Cardiac fibroblast (primary cell): ENCODE measurements at places on chromosomes 12 and 14.

- DNase-seq = no peak
Observed at GRCh38 chr12:91871751-91872150, 273.9 kb downstream of the BTG1 start.

- DNase-seq = peak; percentile 67
Observed at GRCh38 chr14:77580964-77581505, 35.4 kb downstream of the SPTLC2 start.

DNA sequence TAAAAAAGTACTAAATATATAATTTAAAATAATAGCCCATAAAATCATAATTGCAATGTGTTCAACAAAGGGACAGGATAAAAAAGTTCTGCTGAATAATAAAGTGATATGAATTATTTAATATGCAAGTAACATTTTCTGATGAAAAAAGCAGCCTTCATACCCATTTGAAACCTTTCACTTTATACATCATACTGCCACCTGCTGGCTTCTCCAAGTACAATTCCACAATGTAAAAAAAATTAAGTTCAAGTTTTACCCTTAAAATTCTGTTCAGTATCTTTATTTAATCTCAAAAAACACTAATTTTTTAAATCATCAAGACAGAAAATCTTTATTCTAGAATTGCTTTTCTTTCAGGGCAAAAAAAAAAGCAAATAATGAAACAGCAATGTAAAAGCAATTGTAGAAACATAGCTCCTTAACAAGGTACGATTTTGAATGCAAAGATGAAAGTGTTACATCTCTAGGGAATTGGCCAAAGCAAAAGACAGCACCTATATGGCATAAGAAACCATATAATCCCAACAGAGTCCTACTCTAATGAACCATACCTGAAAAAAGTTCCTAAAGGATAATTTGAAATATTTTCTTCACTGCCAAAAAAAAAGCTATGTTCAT, 15.0 kb downstream of the MDM1 start:
- peak; percentile 82 for DNase-seq

- DNase-seq = no peak
Observed at GRCh38 chr14:88049266-88049665, 44.3 kb downstream of the GPR65 start.

DNA sequence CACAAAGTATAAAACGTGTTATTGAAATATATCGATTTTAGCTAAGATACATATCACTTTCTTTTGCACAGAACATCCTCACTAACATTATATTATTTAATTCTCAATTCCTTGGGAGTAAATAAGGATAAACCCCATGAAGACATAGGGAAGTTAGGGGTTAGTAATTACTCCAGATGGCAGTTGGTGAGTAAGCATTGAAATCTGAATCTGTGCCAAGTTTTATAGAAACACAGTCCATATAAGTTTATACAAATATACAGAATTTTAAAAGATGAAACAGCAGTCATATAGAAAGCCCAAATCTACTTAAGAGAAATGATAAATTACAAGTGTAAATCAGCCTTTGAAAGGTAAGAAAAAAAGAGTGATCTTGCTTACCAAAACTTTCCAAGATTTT, 200.4 kb upstream of the SYT10 start:
- no peak for DNase-seq

DNA sequence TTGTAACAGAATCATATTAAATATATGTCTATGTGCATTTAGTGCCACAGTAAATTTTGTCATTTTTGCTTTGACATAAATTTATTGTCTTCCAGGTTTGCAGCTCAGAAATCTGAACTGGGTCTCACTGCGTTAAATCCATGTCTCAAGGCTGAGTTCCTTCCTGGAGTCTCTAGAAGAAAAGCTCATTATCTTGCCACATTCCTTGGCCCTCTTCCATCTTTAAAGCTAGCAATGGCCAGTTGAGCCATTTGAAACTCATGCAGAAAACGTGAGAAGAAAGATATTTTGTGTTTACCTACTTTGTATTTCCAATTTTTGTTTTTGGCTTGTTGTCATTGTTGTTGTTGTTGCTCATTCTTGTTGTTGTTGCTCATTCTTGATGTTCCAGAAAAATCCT, 10.7 kb downstream of the PRH1 start:
- DNase-seq = peak; percentile 80

DNA sequence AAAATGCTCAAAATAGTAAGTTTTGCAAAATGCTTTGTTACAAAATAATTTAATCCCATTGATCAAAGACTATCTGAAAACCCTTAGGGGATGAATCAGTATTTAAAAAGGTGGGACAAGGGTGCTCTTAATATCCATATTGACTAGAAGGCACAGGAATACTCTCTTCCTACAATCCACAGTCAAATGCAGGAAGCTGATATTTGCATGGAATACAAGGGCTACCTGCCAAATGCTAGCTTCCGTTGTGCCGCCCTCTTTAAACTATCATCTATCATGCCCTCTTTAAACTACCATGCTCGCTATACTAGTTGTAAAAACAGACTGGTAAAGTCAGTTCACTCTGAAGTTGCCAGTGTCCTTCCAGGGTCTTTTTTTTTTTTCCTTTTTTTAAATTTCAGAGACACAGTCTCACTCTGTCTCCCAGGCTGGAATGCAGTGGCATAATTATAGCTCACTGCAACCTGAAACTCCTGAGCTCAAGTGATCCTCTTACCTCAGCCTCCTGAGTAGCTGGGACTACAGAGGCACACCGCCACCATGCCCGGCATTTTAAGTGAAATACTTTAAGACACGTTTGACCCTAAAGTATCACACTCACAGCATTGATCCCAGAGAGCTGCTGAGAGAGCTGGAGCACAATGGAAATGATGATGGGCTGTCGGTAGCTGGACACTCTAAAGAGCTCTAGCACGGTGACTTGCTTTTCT, 6.7 kb downstream of the SLC2A3 start:
- DNase-seq = no peak

- peak; percentile 17 for DNase-seq
Observed at GRCh38 chr14:83071888-83072501, 1538.3 kb upstream of the SEL1L start.

GRCh38 chr14:58703161-58703506, 65.4 kb downstream of the DACT1 start:
- DNase-seq = no peak

DNA sequence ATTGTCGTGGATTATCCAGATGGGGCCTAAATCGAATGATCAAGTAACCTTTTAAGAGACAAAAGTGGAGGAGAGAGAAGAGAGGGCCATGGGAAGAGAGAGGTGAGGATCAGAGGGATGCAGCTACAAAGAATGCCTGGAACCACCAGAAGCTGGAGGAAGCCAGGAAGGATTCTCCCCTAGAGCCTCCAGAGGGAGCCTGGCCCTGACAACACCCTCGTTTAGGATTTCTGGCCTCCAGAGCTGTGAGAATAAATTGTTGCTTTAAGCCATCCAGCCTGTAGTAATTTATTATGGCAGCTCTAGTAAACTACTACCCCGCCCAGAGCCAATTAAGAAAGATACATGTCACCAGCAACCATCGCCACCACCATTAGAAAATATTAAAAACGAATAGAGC, 46.2 kb upstream of the GSC start:
- no peak for DNase-seq

- peak; percentile 70 for DNase-seq
Observed at GRCh38 chr14:67186789-67187584, 2.3 kb upstream of the GARIN2 start.

GRCh38 chr12:4857472-4858291, 52.0 kb upstream of the KCNA1 start:
- peak; percentile 74 for DNase-seq

DNA sequence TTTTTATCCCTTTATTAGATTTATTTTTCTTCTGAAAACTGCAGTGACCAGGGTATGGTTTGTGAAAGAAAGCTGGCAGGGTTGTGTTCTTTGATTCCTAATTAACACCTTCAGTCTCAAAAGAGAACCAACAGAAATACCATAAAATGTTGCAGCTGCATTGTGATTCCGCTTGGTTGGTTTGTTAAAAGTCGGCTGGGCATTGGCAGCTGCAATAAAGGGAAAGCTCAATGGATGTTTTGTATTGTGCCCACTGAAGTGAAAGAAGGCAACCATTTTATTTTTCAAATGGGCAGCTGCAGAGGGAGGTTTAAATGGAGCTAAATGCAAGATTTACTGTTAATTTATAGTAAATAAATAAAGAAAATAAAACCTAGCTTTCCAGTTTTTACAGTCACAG, 16.7 kb downstream of the LGR5 start:
- no peak for DNase-seq

DNA sequence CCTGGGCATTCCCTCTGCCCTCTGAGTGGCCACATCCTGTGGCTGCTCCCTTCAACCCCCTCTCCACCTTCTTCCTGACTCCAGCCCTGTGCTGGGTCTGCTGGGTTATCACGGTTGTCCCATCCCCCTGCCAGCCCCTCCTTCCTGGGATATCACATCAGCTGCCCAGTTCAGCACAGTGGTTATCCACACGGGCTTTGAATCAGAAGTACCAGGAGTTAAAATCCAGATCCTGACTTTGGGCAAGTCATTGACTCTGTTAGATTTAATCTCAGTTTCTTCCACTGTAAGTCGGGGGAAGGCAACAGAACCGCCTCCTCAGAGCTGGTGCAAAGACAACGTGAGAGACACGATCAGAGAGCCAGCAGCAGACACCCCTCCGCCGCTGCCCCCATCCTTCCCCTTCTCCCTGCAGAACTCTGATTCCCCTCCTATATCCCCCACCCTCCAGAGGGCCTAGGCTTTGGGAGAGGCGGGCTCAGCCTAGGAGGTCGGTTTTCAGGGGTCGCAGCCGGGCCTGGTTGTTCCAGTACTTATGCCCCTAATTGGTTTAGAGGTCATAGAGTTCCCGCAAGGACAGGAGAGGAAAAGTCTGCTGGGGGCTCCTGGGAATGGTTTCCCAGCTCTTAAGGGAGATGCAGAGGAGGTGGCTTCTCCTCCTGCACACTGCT, 42.5 kb downstream of the PRIMA1 start:
- DNase-seq = no peak

DNA sequence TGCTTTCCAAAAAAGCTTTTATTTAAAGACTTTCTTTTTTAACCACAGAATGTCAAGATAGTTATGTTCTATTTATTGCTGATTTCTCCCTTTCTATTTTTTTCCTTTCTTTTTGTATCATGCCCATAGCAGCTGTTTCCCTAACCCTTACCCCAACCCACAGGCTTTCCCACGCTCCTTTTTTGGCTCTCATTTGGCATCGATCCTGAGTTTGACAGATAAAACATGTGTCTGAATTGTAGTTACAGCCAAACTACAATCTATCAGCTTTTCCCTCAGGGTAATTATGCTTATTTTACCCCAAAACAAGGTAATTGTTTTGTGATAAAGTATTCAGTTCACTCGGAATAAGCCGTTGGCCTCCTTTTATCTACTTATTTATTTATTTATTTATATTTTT, 46.7 kb downstream of the PDE3A start:
- DNase-seq = peak; percentile 61

DNA sequence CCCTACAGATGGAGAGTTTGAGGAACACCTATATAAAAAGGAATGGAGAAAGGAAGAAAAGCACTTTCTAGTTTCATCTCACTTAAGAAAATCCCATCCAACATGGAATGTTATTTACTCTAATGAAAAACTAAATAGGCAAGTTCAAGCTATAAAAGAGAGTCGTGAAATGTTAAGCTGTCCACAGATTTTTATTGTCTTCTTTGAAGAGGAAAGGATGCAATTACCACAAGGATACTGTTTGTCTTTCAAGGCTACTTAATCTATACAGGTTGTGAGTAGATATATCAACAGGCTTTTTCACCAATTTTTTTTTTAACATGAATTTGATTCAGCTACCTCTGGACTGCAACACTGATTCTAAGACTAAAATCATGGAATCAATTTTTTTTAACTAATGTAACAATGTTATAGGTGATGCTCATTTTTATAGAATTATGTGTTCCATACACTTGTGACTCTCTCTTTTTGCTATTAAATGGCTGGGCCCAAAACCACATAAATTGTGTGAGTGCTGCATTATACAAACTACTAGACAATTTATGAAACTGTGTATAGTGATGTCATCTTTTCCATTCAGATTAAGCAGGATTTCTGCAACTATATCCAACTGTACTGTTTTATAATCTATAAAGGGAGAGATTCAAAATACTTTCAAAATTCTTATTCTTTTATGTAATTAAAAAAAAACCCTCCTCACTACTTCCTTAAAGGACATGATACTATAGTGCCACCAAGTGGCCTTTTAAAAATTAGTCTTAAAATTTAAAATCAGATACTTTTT, 26.8 kb upstream of the BMAL2 start:
- DNase-seq = peak; percentile 78

GRCh38 chr14:74574090-74574433, 38.0 kb downstream of the LTBP2 start:
- no peak for DNase-seq

DNA sequence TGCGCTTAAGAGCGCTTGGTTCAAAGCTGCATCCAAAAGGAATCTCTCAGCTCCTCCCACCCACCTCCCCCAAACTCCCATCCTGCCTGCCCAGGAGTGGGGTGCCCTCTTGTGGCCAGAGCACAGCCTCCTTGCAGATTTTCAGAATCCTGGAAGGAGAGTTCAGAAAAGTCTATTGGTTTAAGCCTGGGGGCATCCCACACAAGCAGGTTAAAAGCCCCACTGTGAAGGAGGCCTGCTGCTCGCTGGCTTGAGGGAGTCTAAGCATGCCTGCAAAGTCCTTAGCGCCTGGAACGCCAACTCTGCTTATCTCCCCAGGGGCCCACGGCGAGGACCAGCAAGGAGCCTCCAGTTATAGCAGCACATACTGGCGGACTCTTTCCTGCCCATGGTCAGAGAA, 297.1 kb downstream of the KSR2 start:
- DNase-seq = no peak

GRCh38 chr12:115190010-115190770, 506.2 kb upstream of the TBX3 start:
- DNase-seq = no peak

DNA sequence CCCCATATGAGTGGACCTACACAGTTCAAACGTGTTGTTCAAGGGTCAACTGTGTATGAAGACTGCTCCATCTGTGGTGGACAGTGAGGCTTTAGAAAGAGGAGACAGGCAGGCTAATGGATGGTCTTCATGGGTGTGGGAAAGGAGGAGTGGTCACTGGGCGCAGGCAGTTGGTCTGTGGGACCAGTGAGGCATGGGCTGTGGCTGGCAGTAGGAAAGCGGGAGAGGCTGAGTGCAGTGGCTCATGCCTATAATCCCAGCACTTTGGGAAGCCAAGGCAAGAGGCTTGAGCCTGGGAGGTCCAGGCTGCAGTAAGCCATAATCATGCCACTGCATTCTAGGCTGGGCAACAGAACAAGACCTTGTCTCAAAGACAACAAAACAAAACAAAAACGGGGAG, 2.0 kb upstream of the NR4A1 start:
- DNase-seq = no peak

DNA sequence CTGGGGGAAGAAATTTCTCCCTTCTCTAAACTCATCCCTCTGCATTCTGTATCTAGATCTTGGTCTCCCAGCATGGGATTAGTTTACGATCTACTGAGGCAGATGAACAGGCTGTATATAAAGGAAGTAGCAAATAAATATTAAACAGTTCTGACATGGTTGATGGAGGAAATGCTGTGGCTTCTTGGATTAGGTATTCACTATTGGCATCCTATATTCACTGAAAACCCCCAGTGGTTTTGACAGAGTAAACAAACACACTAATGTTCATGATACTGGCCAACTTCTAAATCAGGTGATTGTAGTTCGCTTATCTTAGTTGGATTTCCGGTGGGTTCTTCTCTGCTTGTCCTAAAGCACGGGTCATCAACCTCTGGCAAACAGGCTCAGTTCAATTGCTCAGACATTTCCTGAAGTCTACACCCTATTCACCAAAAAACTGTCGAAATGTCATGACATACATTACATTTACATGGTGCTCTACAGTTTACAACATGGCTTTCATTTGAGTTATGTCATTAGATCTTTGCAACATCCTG, 433.9 kb downstream of the EGLN3 start:
- DNase-seq = no peak
